ENCODE measurements at places on chromosomes 11 and 22.

- DNase-seq: no peak
Measured at GRCh38 chr11:128520888-128521681, 66.3 kb downstream of the ETS1 start.

DNA sequence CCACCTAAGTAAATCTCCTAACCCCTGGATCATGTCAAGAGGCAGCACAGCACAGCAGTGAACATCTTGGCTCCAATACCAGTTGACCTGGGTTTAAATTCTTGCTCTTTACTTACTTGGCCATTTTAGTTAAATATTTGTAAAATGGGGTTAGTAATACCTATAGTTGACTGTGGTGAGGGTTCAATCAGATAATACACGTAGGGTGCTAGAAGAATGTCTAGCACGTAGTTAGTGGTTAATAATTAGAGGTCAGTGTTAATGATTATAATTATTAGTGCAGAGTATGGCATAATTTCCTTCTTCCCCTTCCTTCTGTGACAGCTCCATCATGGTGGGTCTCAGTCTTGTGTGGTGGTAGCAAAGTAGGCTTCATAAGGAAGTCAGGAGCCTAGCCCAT, 520.8 kb downstream of the INSC start:
- no peak for DNase-seq

GRCh38 chr11:93819966-93820695, 30.3 kb downstream of the VSTM5 start:
- no peak for DNase-seq

GRCh38 chr11:109939166-109939810, 153.9 kb upstream of the ZC3H12C start:
- peak; percentile 67 for DNase-seq

- DNase-seq: no peak
Measured at GRCh38 chr22:36731916-36732315, 28.4 kb upstream of the CACNG2 start.

DNA sequence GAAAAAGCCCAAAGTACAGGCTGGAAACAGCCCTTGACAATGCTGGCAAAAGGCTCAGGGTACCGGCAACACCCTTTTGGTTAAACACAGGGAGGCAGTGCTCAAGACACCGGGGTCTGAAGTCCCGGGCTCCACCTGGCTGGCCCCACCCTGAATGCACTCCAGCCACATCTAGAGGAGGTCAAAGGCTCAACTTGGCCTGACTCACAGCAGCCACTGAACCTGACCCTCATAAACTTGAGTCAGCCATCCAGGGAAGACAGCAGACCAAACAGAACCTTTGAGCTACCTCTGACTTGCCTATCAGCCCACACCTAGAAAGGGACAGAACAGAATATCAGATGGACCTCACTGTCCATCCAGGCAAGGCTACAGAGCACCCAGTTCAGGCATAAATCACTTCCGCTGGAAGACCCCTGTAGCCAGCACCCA, 3.8 kb downstream of the CFL1 start:
- DNase-seq: no peak

GRCh38 chr22:25623310-25623734, 58.8 kb downstream of the GRK3 start:
- DNase-seq: no peak

- DNase-seq: peak; percentile 75
Measured at GRCh38 chr22:25747245-25747944, 5.4 kb downstream of the MYO18B start.

DNA sequence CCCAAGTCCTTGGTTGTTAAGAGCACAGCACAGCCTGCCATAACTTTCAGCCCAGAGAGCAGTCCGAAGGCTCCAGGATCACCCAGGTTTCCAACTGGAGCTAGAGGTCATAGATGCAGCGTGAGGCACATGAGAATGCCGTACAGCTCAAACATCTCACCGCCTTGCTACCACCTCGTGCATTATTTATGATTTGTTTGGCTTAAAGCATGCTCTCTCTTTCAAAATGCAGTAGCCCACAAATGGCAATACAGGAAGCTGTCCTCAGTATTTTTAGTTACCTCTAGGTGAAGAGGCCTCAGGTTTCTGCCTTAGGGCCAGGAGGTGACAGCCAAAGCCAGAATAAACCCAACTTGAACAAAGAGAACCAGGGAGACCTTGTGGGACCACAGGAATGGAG, 14.4 kb downstream of the SCN3B start:
- no peak for DNase-seq

DNA sequence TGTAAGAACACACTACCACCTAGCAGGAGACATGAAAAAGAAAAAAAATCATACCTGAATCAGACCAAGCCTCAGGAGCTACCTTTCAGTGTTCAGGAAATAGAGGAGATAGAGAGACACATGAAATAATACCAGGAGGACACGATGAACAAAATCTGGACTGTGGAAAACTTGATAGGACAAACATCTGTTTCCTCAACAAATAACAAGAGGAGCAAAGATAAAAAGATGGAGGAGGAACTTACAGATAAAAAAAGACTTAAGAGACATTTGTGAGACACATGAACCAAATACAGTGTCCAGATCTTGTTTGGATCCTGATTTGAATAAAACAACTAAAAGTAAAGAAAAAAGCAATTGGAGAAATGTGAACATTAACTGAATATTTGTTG, 12.4 kb upstream of the KCNE3 start:
- no peak for DNase-seq

DNA sequence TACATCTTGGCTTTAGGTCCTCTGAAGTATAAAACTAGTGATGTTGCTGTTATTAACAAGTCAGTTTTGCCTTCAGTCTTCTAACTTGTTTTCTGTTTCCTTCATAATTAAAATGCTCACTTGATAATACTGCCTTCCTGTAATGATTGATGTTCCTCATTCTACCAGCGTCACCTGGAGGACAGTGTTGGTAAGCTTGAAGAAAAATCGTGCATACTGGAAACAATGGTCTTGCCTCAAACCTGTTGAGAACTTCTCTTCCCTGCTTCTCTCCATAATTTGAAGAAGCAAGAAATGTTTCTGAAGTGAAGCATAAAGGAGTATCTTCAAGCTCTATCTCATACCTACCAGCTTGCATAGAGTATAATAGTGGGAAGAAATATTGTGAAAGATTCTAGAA, 3.0 kb downstream of the YWHAH start:
- peak; percentile 53 for DNase-seq

GRCh38 chr22:39598017-39598965, 27.7 kb downstream of the CACNA1I start:
- DNase-seq: peak; percentile 16

DNA sequence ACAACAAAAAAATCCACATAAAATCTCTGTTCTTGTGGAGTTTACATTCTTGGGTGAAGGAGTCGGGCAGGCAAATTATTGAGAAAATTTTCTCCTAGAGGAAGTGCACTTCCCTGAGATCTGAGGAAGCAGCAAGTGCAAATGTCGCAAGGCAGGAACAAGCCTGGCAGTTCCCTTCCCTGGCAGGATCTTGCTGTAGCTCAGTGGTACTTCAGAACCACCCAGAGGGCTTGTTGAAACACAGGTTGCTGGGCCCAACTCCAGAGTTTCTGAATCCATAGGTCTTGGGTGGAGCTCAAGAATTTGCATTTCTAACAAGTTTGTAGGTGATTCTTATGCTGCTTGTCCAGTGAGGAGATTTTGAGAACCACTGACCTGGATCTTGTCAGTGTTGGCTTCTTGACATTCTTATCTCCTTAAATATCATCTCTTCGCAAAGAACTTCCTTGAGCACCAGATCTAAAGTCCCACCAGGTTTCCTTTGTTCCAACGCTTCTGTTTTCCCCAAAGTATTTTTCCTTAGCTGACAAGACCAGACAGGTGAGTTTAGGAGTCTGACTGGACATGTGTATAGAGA, 9.6 kb downstream of the QSER1 start:
- peak; percentile 61 for DNase-seq

GRCh38 chr11:16043617-16044016, 312.7 kb downstream of the SOX6 start:
- DNase-seq: no peak

GRCh38 chr11:86812981-86813380, 12.6 kb downstream of the PRSS23 start:
- DNase-seq: no peak

GRCh38 chr11:86816251-86816726, 15.9 kb downstream of the PRSS23 start:
- no peak for DNase-seq

GRCh38 chr11:76234416-76235232, 28.3 kb upstream of the WNT11 start:
- peak; percentile 63 for DNase-seq

DNA sequence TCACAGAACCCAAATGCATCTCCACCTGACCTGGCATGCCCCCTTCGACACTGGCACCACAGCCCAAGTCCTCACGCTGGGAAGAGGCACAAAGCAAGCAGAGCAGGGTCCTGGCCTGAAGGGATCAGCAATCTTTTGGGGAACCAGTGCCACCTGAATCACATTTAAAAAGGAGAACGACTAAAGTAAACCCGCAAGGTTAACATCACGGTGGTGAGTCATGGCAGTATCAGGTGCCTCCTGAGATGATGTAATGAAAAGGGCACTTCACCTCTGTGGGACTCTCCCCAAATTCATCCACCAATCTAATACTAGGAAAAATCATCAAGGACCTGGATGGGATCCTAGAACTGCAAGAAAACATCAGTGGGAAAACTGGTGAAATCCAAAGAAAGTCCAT, 44.9 kb downstream of the PACSIN2 start:
- DNase-seq: no peak

All from inflammatory macrophage treated with lipopolysaccharide for 1 hour (primary cell).